ENCODE measurements at places on chromosomes 5 and 9. TPM values are rescaled to one million over a fixed set of nuclear protein-coding genes. Genes with fewer than 3 reads are reported as not detected.

Gene IRX2
- total RNA-seq: 0.45 TPM

Gene SYNPO
- total RNA-seq: 174 TPM

Gene SUSD3
- total RNA-seq: 2.0 TPM

Gene MYORG
- total RNA-seq: 10.1 TPM

Gene INSL4
- total RNA-seq: not detected

Gene ENTPD8
- total RNA-seq: not detected

Gene PCDHB15
- total RNA-seq: 3.4 TPM

Gene DHFR
- total RNA-seq: 8.9 TPM

Gene HSD17B3
- 1.1 TPM for total RNA-seq

Gene NEUROG1
- not detected for total RNA-seq

Gene ADGRD2
- total RNA-seq: not detected

Gene TSSK1B
- not detected for total RNA-seq

Gene LEAP2
- 1.2 TPM for total RNA-seq

Gene CAMK4
- 0.42 TPM for total RNA-seq

Gene KIF27
- 3.9 TPM for total RNA-seq

DNA sequence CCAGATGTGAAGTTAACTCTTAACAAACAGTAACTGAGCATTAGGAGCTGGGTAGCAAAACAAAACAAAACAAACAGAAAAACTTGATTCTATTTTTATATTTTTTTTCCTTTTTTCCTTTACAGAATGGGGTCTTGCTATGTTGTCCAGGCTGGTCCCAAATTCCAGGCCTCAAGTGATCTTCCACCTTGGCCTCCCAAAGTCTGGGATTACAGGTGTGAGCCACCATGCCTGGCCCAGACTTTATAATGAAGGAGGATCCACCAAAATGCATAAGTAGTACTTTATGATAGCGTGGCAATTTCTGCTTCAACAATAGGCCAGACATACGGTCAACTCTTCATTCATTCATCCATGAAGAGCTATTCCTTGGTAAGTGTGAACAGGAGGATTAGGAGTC, 5.9 kb upstream of the IQGAP2 start:
- DNase-seq: no peak

GRCh38 chr9:128250839-128251731, 24.7 kb downstream of the GOLGA2 start:
- DNase-seq: no peak

DNA sequence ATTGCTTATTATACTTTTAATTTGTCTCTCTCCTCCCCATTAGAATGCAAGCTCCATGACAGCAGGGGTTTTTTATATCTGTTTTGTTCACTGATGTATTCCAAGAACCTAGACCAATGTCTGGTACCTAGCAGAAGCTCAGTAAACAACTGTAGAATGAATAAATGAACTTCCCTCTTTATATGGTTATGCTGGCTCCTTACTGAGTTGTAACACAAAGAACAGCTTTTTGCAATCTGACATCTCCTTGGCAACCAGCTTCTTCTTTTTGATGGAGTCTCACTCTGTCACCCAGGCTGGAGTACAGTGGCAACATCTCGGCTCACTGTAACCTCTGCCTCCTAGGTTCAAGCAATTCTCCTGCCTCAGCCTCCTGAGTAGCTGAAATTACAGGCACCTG, 13.6 kb downstream of the TRMO start:
- DNase-seq: no peak

GRCh38 chr9:20781092-20781491, 97.0 kb downstream of the FOCAD start:
- no peak for DNase-seq

GRCh38 chr5:165423697-165424299, 1918.4 kb downstream of the MAT2B start:
- no peak for DNase-seq

GRCh38 chr5:181164076-181164952, 16.9 kb downstream of the OR2V2 start:
- no peak for DNase-seq

- peak; percentile 92 for DNase-seq
Measured at GRCh38 chr5:75053304-75054133, 1.2 kb upstream of the GCNT4 start.

DNA sequence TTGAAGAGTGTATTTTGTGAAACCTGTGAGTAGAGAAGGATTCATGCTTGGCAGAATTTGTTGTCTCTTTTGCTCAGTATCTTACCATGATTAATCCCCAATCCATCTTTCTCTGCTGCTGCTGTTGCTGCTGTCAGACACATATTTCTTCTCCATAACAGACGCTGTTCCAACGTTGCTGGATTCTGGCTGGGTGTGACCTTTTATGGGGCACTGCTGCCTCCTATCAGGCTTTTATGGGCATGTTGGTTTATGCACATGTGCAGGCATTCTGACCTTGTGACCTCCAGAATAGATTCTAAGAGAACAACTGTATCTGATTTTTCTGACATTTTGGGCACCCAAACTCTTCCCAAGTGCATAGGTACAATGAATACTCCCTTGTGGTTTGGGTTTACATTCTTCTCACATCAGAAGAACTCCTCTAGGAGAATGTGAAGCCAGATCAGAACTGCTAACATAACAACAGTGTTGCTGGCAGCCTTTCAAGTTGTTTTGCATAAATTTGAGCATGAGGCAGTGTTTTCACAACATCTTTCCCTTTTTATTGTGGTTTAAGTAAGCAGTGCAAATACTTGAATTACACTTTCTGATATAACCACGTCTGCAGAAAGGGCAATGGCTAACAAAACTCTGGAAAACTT, 9.2 kb upstream of the ISL1 start:
- DNase-seq: no peak

DNA sequence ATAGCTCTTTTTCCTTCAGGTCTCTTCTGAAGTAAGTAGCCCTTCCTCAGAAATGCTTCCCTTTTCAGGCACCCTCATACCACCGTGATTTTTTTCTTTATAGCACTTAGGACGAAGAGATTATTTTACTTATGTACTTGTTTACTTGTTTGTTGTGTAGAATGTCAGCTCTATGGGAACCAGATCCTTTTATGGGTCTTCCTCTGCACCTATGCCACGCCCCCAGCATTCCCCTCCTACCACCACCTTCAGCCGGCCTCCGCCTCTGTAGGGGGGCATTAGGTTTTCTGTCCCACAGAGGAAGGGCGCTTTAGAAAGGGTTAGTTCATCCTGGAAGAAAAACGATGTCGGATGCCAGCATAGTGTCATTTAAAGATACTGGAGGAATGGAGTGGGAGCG, 1.8 kb downstream of the CDKN2B-AS1 start:
- no peak for DNase-seq

GRCh38 chr5:126004636-126005035, 418.6 kb upstream of the GRAMD2B start:
- DNase-seq: no peak

GRCh38 chr5:86679949-86680348, 62.2 kb downstream of the COX7C start:
- DNase-seq: no peak

DNA sequence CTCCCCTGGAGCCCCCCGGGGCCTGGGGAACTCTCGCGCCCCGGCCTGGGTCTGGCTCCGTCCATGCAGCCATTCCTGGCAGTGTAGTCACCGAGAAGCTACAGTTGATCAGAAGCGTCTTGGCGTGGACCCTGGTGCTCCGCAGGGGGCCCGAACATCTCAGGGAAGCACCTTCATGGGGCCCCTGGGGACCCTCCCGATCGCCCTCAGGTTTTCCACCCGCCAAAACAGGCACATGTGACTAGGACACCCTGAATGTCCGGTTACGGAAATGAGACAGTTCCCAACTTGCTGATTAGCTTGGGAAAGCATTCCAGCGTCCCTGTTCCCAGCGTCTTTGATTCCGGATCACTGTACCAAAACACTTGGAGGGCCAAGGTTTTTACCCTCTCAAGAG, 472 bp downstream of the FBXO4 start:
- peak; percentile 90 for DNase-seq

- no peak for DNase-seq
Measured at GRCh38 chr9:112531666-112532282, 45.1 kb downstream of the KIAA1958 start.

- no peak for DNase-seq
Measured at GRCh38 chr5:123659011-123659410, 147.0 kb downstream of the CSNK1G3 start.

DNA sequence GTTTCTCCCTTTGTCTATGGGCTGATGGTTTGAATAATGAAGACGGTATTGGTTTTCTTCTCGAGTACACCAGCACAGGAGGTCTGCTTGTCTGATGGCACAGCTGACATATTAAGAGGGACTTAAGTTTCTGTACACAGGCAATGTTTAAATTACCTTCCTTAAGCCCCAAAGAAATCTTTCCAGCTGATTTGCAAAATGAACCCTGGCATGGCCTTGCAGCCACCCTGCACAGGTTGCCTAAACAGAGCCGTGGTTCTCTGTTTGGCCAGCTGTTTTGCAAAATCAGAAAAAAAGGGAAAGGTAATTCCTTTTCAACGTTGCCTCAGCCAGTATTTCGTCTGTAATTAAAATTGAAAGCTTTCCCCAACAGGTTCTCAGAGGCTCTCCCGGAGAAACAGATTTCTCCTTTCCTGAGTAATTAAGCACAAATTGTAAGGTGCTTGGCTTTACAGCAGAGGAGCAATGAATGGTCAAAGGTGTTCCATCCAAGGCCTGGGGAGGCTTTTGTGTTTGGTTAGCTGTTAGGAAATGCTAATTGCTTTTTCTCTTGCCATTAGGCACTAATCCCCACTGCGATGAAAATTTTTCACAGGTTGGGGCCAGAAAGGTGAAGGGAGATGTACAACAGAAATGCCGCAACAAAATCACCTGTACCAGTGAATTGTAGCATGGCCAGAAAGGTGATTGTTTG, 138.9 kb downstream of the RASEF start:
- DNase-seq: no peak

DNA sequence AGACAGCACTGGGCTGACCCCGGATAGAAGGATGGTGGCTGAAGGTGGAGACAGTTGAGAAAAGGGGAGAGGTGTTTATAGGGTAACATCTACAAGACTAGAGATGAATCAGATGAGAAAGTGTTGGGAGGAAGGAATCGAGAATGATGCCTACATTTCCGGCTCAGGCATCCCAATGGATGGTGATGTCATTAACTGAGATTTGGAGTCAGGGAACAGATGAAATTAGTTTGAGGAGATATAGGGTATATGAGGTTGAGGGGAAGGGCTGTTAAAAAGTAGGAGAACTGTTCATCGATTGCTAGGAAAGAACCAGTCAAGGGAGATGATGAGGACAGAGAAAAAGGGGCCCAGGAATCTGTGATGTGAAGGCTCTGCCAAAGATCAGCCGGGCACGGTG, 24.7 kb upstream of the IQGAP2 start:
- no peak for DNase-seq

GRCh38 chr5:137344723-137345322, 154.3 kb downstream of the SPOCK1 start:
- no peak for DNase-seq

GRCh38 chr5:110957934-110958333, 113.6 kb upstream of the TSLP start:
- DNase-seq: no peak

GRCh38 chr5:88238732-88239131, 29.9 kb downstream of the TMEM161B start:
- DNase-seq: no peak

- DNase-seq: no peak
Measured at GRCh38 chr5:56481428-56482357, 248.6 kb upstream of the ANKRD55 start.

- no peak for DNase-seq
Measured at GRCh38 chr5:180688330-180689070, 39.1 kb upstream of the FLT4 start.

- DNase-seq: no peak
Measured at GRCh38 chr5:43569236-43569746, 12.4 kb upstream of the PAIP1 start.

DNA sequence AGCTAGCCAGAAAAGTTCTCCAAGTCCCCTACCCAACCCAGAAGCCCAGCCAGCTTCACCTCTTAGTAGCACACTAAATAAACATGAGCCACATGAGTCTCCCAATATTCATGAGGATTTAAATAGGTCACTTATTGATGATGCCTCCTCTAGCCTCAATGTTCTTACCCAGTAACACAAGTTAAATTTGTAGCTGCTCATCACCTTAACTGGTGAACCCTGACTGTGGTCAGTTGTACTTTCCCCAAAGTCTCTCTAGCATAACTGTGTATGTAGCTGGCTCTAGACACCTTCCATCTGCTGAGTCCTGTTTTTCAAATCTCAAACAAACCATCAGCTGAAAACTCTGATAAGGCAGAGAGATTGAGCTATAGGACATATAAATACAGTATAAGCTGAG, 100.3 kb upstream of the ELAVL2 start:
- DNase-seq: no peak

- DNase-seq: no peak
Measured at GRCh38 chr5:82129723-82130285, 148.3 kb downstream of the RPS23 start.

GRCh38 chr9:28960602-28961001, 1387.3 kb upstream of the C9orf72 start:
- DNase-seq: no peak

DNA sequence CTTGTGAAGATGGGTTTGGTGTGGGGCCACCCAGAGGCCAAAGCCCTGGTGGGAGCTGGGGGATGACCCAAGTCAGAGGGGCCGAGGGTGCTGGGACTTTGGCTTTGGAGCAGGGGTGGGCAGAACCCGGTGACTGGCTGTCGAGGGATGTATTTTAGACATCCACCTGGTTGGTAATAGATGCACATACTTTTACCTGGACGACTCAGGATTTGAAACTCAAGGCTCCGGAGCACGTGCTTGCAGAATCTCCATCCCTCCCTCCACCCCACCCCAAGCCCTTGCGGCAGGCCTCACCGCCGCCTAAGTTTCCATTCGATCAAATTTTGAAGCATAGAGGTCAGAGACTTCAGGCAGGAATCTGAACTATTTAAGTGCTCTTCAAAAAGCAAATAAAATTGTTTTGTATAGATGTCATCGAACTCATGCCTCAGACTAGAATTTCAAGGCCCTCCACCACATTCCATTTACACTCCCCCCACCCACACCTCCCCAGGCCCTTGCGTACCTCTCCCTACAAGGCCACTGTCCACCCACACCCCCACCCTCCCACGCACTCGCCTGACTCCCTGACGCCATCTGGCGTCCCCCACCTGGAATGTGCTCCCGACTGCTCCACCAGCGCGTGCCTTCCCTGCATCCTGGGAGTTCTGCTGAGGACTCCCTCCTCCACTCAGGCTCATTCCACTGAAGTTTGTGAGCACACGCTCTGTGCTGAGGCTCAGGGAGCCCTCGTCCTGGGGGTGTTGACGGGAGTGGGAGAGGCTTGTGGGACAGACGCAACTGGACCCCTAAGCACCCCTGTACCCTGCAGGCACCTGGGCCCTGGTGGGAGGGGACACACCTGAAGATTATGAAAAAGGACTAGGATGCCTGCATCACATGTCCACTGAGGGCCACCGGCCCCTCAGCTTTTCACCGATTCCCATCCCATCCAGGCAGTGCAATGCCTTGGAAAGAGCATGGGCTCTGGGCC, 56.4 kb upstream of the RPL26L1 start:
- DNase-seq: no peak

DNA sequence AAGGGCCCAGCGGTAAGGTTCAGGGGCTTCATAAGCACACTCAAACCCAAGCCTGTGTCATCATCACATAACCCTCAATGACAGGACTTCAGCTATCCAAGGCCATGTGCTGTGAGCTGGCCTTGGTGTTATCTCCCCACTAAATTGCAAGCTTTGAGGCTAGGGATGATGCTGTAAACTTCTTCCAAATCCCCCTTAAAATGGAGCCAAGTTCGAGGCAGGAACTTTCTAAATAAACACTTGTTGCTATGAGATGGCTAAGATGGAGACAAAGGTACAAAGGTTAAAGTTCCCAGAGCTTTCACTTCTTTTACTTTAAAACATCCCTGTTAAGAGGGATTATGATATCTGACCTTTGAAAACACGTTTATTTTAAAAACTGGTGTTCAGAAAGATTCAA, 123.6 kb downstream of the MYO10 start:
- DNase-seq: no peak
